ENCODE measurements at places on chromosomes 7 and 10.
A peak's percentile ranks its signal among the peaks of the same experiment; 100 is the strongest.

GRCh38 chr7:133135451-133135850 is 53.6 kb upstream of the CHCHD3 start:
- DNase-seq, result no peak

GRCh38 chr7:150715293-150715692 is 1.1 kb upstream of the GIMAP1 start:
- peak; percentile 52 for DNase-seq

DNA sequence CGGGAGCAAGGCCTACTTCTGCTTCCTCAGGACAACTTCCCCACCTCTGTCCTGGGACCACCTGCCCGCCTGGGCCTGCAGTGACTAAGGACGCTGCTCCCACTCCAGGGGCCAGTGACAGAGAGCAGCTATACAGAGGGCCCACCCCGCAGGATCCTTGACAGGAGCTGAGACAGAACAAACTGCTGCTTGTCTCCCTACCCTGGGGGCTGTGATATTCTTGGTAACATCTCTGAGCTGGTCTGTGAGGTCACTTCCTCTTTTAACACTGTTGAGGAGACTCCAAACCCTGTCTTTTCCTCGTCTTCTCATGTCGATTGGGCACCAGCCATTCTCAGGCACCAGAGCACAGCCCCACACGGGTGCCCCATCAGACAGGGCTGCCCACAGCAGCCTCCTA is 6.9 kb upstream of the MRPS24 start:
- no peak for DNase-seq

DNA sequence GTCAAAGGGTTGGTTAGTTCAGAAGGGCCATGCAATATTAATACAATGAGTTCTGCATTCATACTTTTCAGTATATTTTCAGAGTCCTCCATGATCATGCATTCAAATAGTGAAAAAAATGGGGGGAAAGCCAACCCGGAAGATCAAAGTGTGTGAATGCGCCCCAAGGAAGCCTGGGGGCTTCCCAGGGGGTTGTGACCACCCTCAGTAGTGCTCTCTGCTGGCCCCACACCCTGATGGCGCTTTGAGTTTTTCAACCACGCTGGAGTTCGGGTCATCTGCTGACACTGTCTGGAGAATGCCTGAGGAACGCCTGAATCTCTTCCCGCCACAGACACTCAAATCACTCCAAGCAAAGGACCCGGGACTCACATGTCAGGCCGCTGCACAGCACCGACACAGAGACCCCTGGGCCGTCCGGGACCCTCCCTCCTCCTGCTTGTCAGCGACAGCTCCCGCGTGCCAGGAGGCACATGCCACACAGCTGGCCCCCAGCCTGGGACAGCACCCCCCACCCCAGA is 1.0 kb downstream of the TNS3 start:
- DNase-seq, result no peak

- no peak for DNase-seq
Measured at GRCh38 chr7:3154317-3154716, 110.7 kb upstream of the CARD11 start.

- DNase-seq, result peak; percentile 36
Measured at GRCh38 chr7:80135309-80136104, 876 bp downstream of the GNAI1 start.

DNA sequence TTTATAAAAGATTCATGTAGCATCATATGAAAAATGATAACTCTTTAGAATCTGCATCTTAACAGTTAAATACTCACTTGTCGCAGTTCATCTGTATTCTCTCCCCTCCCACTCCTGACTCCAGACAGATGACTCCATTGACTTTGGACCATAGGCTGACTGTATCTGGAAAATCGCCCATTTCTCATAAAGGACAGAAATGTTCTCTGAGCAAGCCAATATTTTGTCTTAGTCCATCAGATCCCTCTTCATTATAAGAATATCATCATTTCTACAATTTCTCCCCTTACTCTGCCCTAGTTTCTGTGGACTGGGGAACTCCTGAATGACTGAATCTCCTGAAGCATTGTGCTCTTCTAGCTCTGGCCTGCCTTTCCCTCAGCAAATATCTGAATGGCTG is 125.4 kb downstream of the SEMA3D start:
- DNase-seq, result no peak

- no peak for DNase-seq
Measured at GRCh38 chr10:75910032-75910431, 478.6 kb downstream of the LRMDA start.

- DNase-seq, result no peak
Measured at GRCh38 chr10:111856631-111857030, 326.9 kb downstream of the GPAM start.

All from CD4-positive, alpha-beta T cell treated with Interleukin-17A for 4 hours (primary cell).